ENCODE measurements at places on chromosomes 1 and 21. TPM values are rescaled to one million over a fixed set of nuclear protein-coding genes. Genes with fewer than 3 reads are reported as not detected.

DNA sequence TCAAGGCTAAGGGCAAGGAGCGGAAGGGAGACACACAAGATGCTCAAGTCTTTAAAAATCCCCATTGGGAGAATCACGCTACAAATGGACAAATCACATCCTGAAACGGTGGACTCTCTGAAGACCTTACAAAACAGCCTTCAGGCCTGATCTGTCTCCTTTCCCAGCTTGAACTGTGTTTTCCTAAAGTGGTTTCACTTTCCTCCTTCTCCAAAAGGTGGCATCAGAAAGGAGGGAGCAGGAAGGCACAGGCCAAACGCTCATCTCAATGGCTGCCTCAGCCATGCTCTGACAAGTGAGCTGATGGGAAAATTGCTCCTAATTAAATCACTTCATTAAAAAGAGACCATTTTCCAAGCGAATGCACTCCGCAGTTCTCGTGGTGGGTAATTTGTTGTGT is 47.7 kb downstream of the UTP25 start:
- H3K27me3 ChIP-seq = no peaks in the 10 kb centered on the region
- DNase-seq = no peak
- H3K4me1 ChIP-seq = peaks cover 5% of the 10 kb centered on the region
- H3K36me3 ChIP-seq = no peaks in the 10 kb centered on the region

The CELA2A gene
- 1.5 TPM for total RNA-seq

DNA sequence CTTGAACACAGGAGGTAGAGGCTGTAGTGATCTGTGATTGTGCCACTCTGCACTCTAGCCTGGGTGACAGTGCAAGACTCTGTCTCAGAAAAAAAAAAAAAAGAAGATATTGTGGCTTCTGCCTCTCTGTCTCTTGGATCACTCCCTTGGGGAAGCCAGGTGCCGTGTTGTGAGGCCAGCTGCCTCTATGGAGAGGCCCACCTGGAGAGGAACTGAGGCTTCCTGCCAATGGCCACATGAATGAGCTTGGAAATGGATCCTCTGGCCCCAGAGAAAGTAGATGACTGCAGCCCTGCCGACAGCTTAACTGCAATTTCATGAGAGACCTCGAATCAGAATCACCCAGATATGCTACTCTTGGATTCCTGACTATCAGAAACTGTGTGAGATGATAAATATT is 19.7 kb upstream of the AK2 start:
- no peak overlapping the region for H3K27ac ChIP-seq
- no peaks in the 10 kb centered on the region for H3K27me3 ChIP-seq
- H3K4me3 ChIP-seq = no peak overlapping the region
- no peaks in the 10 kb centered on the region for H3K36me3 ChIP-seq

GRCh38 chr1:55702064-55702463 is 486.9 kb upstream of the USP24 start:
- no peaks in the 10 kb centered on the region for H3K4me1 ChIP-seq
- H3K36me3 ChIP-seq = no peaks in the 10 kb centered on the region

DNA sequence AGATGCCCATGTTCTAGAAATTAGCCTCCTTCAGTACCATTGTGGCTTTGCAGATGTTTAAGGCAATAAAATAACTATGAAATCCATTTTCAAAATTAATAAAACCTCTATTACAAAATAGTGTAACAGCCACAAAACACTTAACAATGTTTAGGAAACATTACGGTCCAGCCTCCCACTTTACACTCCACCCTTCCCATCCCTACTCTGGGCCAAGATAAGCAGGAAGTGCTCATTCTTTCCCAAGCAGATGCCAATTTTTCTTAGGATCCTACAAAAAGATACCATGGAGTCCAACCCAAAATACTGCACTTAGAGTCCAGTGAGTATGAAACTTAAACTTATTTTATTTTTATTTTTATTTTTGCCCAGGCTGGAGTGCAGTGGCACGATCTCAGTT is 150.8 kb downstream of the NR5A2 start:
- no peaks in the 10 kb centered on the region for H3K27me3 ChIP-seq
- no peak for DNase-seq
- H3K27ac ChIP-seq = no peak overlapping the region
- H3K4me3 ChIP-seq = no peak overlapping the region
- no peaks in the 10 kb centered on the region for H3K4me1 ChIP-seq

The DNAH14 gene
- 1.2 TPM for total RNA-seq
